ENCODE measurements at places on chromosomes 2 and 18.

DNA sequence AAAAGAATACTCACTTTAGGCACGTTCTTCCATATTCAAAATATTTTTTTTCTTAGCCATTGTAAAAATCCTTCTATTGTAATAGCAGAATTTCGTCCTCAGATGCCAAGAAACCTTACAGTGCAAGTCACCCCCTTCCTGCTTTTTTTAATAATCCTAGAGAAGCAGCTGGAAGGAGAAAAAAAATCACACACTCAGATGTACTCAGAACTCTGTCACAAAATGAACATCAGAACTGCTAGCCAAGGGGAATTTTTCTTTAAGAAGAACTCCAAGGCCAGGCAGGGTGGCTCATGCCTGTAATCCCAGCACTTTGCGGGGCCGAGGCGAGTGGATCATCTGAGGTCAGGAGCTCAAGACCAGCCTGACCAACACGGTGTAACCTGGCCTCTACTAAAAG lies 127.3 kb upstream of the SPATS2L start:
- no peak for DNase-seq

GRCh38 chr18:54506516-54507261 lies 84.4 kb upstream of the DYNAP start:
- DNase-seq, result no peak

GRCh38 chr2:239596792-239597191 lies 196.0 kb upstream of the HDAC4 start:
- DNase-seq, result no peak

DNA sequence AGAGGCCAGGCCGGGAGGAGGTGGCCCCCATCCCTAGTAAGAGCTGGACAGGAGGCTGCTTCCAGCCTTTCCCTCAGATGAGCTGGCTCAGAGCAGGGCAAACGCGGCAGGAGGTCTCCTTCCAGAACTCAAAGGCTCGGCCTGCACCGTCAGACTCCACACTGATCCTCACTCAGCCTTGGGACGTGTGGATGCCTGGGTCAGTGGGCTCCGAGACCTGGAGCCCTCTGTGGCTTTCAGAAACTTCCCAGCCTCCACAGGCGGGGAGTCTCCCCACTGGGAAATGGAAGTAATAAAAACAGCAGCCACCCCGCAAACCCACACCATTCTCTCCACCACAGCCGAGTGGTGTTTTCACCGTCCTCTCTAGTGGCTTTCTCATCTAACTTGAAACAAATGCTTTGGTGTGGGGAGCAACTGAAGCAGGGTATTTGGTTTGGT lies 54.3 kb downstream of the INPP5D start:
- no peak for DNase-seq

GRCh38 chr2:14572633-14573032 lies 59.9 kb upstream of the LRATD1 start:
- no peak for DNase-seq

DNA sequence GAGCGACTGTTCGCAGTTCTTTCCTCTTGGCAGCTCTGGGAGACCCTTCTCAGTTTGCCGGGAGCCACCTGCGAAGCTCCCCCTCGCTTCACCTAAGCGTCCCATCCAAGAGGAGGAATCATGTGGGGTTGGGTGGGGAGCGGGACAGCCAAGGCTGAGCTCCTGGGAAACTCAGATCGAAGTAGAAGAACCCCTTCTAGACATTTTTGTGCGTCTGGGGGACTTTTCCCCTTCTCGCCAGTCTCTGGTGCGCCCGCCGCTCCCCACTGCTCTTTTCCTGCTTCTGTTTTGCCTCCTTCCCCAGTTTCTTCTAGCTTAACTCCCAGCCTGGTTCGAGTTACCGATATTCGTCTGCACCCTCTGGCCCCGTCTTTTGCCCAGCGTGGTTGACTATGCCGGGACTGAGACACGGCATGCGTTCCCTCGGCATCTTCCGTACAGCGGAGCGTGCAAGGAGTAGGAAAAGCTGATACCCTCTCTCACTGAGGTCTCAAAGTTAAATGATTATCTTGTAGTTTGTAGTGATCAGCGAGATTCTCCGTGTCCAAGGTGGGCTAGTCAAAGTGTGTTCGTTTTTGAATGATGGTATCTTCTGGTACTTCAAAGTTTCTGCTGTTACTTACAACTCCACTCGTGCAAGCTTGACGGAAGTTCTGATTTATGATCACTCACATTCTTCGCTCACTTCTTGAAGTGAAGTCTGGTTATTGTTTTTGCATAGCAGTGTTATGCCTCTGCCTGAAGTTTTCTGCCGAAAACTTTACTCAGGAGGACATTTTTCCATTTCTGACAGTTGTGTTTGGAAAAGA lies 664 bp downstream of the CAMKMT start:
- peak; percentile 32 for DNase-seq

DNA sequence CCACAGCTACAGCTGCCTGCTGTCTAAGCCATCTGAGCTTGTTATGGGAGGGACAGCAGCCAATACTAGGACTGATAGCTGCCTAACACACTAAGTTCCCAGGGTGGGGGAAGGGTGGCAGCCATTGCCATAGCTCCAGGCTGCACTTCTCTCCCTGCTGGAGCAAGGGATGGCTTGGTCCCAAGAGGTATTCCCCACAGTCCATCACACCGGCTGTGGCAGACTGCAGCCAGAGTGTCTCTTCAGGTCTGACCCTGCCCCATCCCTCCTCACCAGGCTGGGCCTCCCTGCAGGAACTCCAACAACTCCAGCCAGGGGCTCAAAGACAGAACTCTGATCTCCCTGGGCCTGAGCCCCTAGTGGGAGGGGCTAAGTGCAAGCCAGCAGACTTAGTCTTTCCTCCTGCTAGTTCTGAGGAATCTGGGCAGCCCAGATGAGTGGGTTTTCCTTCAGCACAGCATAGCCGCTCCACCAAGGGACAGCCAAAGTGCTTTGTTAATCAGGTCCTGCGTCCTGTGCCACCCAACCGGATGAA lies 632.1 kb downstream of the SOCS6 start:
- no peak for DNase-seq

- DNase-seq, result no peak
Measured at GRCh38 chr18:11383381-11383780, 226.0 kb upstream of the SLC35G4 start.

GRCh38 chr18:11136241-11136640 lies 13.1 kb downstream of the PIEZO2 start:
- DNase-seq, result no peak

DNA sequence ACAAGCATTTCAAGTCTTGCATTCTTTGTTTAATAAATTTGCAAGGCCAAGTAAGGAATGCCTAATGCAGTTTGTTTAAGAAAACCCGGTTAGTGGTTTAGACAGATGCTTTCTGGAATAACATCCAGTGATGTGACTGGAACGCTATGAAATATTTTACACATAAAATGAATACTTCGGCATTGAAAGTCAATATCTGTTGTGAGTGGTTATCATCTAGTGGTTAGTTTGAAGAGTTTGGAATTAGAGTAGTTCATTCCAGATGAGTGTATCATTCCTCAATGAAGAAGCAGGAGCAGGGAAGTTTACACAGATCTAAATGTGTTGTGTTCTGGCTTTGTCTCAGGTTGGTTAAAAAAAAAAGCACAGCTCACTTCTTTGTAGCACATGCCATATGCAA lies 608.0 kb upstream of the PIK3C3 start:
- DNase-seq, result no peak

DNA sequence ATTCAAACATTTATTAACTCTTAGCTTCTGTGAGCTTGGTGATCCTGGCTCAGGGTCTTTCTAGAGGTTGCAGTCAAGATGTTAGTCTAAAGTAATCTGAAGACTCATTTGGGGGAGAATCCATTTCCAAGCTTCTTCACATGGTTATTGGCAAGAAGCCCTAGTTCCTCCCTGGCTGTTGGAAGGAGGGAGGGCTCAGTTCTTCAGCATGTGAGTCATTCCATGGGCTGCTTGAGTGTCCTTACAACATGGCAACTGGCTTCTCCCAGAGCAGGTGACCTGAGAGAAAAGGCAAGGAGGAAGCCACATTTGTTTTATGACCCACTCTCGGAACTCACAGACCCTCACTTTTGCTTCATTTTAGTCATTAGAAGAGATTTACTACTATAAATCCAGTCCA lies 10.6 kb upstream of the C2orf74 start:
- no peak for DNase-seq

- DNase-seq, result no peak
Measured at GRCh38 chr2:209990838-209991237, 11.6 kb upstream of the RPE start.

GRCh38 chr2:230902180-230902899 lies 22.7 kb downstream of the GPR55 start:
- DNase-seq, result no peak

DNA sequence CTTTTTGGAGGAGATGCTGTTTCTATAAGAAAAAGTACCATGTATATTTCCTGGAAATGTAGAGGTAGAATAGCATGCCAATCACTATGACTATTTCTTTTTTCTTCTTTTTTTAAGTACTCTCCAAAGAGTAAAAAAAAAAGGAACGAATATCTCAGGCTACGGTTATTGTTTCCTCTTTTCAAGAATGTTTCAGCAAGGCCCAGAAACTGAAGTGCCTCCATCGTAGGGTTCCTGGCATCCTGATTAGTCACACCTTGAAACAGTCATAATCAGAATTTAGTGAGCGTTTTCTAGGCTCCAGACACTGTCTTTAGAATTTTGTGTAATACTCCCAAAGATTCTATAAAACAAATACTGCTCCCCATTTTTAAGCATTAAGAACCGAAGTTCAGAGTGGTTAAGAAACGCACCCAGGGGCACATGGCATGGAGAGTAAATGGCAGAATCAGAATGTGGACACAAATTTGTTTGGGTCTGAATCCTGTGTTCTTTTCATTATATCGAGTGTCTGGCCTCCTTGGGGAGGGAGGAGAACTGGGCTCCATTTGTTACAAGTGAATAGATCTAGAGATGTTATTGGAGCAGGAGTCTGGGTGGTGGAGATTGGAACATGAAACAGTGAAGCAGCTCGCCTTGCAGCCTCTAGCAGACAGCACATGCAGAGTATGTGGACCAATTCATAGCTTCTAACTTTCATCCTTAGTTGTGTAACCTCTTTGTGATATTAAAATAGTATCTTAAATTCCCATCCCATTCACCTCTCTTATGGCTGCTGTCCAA lies 26.7 kb downstream of the ZEB2 start:
- no peak for DNase-seq

DNA sequence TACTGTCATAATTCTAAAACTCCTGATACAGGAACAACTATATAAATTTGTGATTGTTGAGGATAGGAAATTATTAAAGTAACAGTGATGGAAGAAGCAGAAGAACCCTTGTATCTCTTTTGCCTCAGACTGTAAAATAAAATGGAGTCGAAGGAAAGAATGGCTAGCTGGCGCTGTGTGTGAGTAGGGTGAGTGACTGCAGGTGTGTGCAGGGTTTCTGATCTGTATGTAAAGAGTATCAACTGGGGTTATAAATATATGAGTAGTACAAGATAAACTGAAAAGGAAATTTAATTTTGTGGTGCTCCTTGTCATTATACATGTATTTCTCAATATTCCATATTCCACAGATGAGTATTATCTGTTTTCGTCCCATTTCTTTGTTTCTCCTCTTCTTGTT lies 15.2 kb downstream of the POLI start:
- DNase-seq, result no peak

DNA sequence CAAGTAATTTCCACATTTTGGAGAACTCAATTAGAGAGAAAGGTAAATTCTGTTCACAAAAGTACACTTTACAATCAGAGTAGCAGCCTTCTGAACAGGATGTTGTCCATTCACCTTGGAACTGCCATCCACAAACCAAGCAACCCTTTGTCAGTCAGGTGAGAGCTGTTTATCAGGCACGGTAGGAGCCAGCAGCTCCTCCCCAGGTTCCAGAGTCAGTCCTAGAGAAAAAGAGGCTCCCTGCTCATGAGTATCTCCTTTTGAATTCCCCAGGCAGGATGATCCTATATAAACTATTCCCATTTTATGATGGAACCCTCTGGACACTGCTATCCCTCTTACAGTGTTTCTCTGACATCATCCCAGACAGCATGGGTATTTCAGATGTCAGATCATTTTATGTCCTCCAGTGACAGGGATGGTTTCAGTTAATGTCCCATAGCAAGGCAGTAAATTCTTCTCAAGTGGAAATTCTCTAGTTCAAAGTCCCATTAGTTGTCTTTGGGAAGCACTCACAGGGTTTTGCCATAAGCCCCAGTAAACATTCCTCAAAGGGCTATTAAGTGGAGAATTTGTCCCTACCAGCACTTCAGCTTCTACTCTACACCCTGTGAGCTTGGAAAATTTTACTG lies 34.5 kb upstream of the CSRNP3 start:
- peak; percentile 28 for DNase-seq

- peak; percentile 5 for DNase-seq
Measured at GRCh38 chr18:35775887-35776286, 194.3 kb downstream of the GALNT1 start.

DNA sequence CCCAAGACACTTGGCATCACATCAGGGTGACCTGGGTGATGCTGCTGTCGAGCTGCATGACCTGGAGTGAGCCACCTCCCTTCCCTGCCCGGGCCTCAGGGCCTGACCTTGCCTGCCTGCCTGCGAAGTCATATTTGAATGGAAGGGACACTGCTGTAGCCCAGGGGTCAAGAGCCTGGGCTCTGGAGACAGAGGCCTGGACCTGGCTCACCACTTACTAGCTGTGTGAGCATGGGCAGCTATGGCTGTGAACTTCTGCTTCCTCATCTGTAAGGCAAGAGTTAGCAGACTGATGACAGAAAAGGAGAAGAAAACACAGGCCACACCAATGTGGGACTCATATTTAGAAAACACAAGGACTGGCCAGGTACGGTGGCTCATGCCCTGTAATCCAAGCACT lies 118.7 kb downstream of the ZFP36L2 start:
- no peak for DNase-seq

DNA sequence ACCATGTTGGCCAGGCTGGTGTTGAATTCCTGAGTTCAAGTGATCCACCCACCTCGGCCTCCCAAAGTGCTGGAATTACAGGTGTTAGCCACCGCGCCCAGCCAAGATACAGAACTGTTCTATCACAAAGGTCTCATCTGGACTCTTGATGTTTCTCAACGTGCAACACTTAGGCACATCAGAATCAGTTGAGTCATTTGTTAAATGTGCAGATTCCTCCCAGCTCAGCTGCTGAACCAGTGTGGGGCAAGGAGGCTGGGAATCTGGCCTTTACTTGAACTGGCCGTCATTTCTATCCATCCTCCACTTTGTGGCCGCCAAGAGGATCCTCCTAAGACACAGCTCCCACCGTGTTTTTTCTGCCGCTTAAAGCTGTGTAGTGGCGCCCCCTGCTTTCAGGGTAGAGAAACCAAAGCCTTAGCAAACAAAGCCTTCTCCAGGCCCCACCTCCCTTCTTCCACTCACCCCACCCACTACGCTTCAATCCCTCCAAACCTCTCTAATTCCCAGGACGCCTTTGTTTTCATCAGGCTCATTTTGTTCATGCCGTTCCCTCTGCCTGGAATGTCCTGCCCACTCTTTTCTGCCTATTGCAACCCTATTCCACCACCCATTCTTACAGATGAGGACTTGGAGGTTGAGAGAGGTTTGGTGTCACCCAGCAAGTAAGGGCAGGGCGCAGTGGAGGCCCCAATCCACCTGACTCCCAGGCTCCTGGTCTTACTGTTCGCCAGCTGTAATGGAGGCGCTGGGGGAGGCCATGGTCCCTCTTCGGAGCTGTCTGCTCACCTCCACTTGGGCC lies 776 bp upstream of the SPEG start:
- no peak for DNase-seq

GRCh38 chr2:37464067-37464466 lies 119.6 kb downstream of the QPCT start:
- no peak for DNase-seq

Data from right renal pelvis (tissue), 4 donors.